ENCODE measurements at places on chromosomes 1 and 21.

- DNase-seq = no peak
These were observed 71.5 kb downstream of the VPS26C start for GRCh38 chr21:37195610-37196009.

DNA sequence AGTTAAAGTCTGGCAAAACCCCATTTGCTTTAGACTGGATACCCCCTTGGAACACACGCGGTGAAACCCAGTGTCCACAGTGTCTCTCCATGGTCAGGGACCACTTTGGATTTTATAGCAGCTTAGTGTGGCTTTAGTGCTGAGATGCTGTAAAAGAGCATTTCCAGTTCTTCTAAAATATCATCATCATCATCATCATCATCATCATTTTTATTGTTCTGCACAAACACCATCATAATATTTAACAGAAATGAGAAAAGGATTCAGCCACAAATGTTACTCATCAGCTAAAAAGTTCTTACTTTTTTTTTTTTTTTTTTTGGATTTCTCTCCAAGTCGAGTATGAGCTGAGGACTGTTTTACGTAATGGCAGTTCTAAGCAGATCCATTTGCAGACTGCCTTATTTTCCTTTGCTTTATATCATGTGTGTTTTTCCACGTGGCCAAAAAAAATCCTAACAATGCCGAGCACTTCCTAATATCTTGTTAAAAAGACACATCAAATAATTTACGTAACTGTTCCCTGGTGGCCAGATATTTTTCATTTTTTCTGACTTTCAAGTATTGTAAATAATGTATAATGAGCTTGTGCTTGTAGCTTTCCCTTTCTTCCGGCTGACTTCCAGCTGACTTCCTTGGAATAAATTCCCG is 62.8 kb downstream of the EVA1C start:
- no peak for DNase-seq

- DNase-seq = no peak
These were observed 57.0 kb downstream of the CHRM3 start for GRCh38 chr1:239443361-239443760.

GRCh38 chr1:66758241-66758755 is 6.0 kb downstream of the DYNLT5 start:
- DNase-seq = peak; percentile 68

DNA sequence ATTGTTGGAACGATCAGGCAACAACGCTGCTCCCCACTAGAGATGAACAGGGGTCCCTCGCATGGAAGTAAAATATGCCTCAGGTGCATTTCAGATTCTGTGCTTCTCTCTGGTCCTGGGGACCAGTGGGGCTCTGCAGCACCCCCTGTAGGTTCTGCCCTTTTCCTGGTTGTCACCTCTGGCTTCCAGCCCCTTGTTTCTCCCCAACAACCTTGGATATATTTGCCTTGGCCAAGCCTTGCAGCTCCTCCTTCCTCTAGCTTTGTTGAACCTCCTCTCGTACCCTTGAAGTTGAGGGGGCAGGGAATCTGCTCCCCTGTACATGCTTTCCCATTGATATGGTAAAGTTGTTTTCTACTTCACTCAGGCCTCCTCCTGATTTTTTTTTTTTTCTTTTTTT is 5.4 kb upstream of the RGSL1 start:
- DNase-seq = no peak

- no peak for DNase-seq
These were observed at the start of gene ERVH48-1 for GRCh38 chr21:42925114-42925926. Gene ERVH48-1 (minus strand): TSS chr21:42925630. CDS start chr21:42919006, 6,624 bp downstream.

DNA sequence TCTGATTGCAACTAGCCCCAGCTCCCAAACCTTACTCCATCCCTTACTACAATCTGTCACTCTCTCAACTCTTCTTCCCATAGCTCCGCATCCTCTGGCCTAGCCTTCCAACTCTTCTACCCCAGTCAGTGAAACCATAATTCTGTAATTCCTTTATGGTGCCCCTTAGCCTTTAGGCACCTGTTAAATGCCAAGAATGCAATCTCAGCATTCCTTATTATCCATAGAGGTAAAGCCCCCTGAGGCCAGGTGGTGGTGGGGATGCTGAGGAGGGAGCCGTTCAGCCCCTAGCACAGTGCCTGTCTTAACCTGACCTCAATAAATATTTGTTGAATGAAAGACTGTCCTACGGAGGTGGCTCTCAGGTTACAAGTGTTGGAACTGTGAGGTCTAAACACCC is 14.0 kb downstream of the ATP1A2 start:
- no peak for DNase-seq

GRCh38 chr1:51488372-51489050 is 30.6 kb downstream of the EPS15 start:
- no peak for DNase-seq

- DNase-seq = no peak
These were observed 100.7 kb downstream of the KCNN3 start for GRCh38 chr1:154769193-154769895.

- no peak for DNase-seq
These were observed 122.0 kb downstream of the SEC16B start for GRCh38 chr1:177847843-177848242.

DNA sequence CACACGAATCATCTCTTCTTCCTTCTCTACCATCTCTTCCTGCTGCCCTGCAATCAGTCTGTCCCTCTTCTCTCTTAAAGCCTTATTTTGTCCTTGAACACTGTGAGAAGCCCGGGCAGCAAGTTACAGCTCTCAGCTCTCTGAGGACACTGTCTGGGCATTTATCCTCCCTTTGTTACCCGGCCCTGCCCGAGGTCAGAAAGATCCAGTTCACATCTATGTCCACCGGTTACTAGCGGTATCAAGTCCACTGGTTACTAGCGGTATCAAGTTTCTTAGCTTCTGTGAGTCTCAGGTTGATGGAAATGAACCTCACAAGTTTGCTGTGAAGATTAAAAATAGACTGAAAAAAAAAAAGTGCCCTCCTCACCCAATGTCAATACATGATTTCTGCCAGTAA is 18.8 kb downstream of the IFNLR1 start:
- no peak for DNase-seq

- DNase-seq = no peak
These were observed 1.1 kb upstream of the TBX15 start for GRCh38 chr1:118989006-118989815.

DNA sequence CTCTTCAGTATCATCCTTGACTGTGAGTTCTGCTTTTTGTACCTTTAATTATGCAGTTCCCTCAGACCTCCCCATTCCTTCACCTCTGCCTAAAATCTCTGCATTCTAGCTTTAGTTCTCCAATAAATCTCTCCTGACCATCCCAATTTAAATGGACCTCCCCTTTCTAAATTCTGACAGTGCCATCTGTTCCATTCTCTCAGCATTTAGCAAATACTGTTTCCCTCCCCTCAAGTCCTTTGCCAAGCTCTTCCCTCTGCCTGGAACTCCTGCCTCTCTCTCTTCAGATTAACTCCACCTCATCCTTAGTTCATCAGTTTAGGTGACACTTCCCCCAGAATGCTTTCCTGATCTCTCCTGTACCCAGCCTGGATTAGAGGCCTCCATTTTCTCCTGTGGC is 54.0 kb upstream of the JUN start:
- peak; percentile 66 for DNase-seq

DNA sequence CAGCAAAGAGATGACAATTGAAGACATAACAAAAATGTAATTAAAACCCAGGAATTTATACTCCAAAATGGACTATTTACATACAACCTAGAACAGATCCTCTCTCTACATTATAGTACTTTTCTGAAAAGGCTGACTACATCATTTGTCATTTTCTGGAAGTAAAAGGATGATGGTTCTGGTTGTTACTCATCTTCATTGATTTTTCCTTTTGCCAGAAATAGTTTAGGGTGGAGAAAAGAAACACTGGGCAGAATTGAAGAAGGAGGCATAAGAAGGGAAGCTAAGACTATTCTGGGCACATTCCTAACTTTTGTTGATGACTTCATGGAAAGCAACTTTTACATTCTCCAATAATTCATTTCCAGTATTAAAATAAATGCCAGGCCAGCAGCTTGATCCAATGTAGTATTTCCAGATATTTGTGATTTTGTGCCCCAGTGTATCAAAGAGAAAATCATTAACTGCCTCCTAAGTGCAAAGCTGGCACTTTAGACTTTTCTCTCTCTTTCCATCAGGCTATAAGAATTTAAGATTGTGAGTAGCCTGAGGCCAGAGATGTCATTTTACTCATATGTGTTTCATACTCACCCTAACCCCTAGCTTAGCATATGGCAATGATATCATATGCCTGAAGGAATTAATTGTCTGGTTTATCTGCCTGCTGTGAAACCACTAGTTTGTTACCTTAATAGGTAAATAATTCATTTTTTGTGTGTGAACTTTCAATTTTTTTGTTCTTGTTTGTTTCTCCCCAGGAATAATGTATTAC is 369.5 kb upstream of the LYPLAL1 start:
- DNase-seq = no peak

DNA sequence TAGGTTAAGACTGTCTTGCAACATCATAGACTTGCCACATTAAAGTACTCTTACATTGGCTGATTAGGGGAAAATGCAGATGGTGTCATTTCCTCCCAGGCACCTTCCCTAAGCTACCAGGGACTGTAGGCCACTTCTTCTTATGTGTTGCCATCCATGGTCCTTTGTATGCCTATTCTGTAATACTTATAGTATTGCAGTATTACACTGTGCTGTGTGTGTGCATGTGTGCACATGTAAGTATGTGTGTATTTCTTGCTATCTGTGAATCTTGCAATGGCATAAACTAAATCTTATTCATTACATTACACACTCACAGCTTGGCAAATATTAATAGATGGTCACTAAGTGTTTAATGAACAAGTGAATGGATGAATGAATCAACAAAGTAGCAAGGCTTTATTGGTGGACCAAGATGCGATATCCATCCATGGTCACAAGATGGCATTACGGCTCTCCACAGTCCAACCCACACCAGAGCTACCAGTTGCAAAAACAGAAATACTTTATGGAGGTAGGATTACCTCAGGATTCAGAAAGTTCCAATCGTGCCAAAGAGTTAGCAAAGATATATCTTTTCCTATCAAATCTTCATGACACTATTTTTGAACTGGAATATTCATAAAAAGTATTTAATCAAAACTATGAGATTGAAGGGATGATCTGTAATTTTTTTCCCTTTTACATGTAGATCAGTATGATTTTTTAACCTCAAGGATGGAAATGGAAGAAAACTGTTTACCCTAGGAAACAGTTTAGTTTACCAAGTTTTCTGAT is 160.2 kb downstream of the DENND1B start:
- DNase-seq = peak; percentile 6

GRCh38 chr1:100164216-100164615 is 13.8 kb downstream of the LRRC39 start:
- no peak for DNase-seq

DNA sequence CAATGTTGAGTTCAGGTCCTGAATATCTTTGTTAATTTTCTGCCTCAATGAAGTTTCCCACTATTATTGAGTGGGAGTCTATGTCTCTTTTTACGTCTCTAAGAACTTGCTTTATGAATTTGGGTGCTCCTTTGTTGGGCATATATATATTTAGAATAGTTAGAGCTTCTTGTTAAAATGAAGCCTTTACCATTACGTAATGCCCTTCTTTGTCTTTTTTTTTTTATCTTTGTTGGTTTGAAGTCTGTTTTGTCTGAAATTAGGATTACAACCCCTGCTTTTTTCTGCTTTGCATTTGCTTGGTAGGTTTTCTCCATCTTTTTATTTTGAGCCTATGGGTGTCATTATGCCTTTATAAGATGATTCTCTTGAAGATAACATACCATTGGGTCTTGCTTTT is 10.9 kb downstream of the CLCA4 start:
- DNase-seq = no peak

DNA sequence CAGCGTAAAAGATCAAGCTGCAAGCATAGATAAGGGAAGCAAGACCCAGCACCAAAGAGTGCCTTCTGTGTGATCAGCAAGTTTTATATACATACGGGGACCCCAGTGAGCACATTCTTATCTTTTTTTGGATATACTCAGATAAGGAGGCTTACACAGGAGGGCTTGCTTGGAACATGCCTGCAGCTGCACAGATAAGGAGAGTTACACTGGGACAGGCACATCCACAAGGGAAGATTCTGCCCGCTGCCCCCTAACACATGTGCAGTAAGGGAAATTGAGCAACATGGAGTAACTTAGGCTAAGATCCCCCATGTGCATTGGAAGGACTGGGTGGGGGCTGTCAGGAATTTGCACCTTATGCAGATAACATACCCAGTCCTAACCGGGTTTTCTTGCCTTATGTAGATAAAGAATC is 1334.8 kb downstream of the MRPL39 start:
- DNase-seq = no peak

GRCh38 chr1:21550097-21550496 is 40.9 kb downstream of the ALPL start:
- DNase-seq = no peak

DNA sequence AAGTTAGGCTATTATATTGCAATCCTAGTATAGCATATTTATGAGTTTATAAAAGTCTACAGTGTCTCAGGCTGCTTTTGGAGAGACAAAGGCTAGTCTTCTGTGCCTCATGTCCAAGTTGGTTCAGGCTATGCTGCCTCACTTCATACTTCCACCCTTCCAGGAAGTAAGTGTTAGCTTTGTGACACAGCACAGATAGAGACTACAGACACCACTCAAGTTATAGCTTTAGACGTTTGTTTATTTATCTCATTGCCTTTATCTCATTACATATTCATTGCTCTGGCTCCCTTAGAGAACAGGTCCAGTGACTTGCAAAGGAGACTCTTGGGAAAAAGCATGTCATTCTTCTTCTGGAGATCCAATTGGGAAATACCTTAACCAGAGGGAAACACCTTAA is 22.6 kb upstream of the GBP4 start:
- DNase-seq = peak; percentile 20

- no peak for DNase-seq
These were observed 70.1 kb upstream of the ARHGEF16 start for GRCh38 chr1:3384407-3384806.

DNA sequence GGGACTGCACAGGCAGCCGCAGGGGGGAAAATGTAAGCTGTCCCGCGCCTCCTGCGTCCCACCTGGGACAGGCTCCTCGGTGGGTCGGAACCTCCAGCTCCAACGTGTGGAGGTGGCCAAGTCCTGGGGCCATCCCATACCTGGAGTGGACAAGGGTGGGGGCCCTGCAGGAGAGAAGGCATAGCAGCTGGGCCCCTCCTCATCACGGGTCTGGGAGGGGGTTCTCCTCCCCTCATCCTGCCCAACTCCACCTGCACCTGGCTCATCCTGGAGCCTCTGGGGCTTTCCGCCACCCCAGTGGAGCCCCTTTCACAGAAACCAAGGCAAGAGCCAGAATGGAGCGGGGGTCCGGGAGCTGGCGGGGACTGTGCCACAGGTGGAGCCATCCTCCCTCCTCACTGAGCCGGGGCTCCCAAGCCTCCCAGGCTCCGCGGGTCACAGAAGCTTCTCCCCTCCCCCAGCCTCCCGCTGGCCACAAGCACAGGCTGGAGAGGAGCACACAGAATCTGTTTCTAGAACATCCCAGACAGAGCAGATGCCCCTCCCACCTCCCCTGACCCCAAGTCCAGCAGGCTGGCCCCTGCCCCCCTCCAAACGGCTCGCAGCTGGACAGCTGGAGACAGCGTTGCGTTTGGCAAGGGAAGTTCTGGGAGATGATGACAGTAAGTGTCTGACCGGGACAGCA is 65.8 kb downstream of the MEGF6 start:
- DNase-seq = no peak

- no peak for DNase-seq
These were observed 107.0 kb downstream of the RHOU start for GRCh38 chr1:228842094-228842775.

- DNase-seq = no peak
These were observed 108.6 kb downstream of the ZBTB18 start for GRCh38 chr1:244159646-244160045.

Data from NCI-H2029 (cell line).